Activated T-cell treated with anti-CD3 and anti-CD28 coated beads, Interleukin-2, amount 50 U/mL, for 72 hours (primary cell): ENCODE measurements at places on chromosomes 1 and 21. TPM values are rescaled to one million over a fixed set of nuclear protein-coding genes. Genes with fewer than 3 reads are reported as not detected.

DNA sequence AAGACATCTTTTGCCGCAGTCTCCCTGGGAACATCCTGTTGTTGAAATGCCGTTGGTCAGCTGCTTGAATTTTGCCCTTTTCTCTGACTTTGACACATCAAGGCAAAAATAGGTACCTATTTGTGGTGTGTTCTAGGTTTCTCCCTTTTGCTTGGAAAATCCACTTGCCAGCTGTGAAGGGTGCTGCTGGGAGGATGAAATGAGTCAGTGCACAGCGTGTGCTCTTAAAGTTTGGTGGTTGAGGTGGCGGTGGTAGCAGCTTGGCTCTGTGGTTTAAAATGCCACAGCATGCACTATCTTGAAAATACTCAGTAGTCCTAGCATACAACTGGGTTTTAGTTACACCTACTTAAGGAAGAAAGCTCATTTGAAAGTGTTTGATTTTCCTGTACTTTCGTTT is 183.8 kb downstream of the DHRS3 start:
- H3K27ac ChIP-seq: no peak overlapping the region
- peaks cover 9% of the 10 kb centered on the region for H3K36me3 ChIP-seq
- H3K4me1 ChIP-seq: peaks cover 70% of the 10 kb centered on the region

Gene S100A3
- not detected for total RNA-seq

- peaks cover 5% of the 10 kb centered on the region for H3K36me3 ChIP-seq
- peak; percentile 80 for DNase-seq
- no peaks in the 10 kb centered on the region for H3K27me3 ChIP-seq
- H3K27ac ChIP-seq: no peak overlapping the region
- H3K4me3 ChIP-seq: no peak overlapping the region
Measured at GRCh38 chr1:92961896-92962752, 862 bp upstream of the DIPK1A start.

Gene KCNT2
- not detected for total RNA-seq

Gene ADORA1
- not detected for total RNA-seq

DNA sequence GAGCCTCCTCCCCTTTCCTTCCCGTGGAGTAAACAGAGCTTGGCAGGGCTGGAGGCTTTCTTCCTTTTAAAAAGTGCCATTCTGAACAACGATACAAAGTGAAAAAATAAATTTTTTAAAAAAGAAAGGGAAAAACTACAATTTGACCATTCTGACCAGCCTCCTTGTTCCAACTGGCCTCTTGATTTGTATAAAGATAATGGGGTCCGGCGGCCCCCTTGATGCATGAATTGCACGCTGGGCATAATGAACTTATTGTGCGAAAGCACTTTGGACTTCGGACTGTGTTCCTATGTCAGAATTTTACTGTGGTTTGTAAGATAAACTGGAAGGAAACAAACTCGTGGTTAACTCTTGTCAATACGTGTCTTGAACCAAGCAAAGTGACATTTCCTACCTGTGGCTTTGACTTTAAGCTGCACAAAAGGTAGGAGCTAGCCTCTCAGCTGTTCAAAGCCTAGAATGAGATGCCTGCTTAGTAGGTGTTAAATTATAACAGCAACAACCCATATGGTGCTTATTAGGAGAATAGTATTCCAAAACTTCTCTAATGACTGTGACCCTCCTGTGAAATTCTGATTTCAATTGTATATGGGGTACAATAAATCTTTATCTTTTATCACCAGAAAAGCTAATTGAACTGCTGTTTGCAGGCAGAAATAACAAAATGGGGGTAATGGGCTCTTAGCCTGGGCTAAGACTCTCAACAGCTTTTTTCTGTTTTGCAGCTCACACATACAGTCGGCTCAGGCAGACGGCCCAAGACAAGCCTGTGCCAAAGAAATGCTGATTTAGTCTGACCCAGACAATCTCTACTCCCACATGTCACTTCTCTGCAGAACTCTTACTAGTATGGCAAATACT is 9.3 kb downstream of the IRF2BP2 start:
- H3K4me1 ChIP-seq: peaks cover 64% of the 10 kb centered on the region
- DNase-seq: peak; percentile 20
- H3K27me3 ChIP-seq: no peaks in the 10 kb centered on the region
- H3K27ac ChIP-seq: peak overlapping the region; percentile 79
- peaks cover 31% of the 10 kb centered on the region for H3K36me3 ChIP-seq

Gene TMEM240
- 1.0 TPM for total RNA-seq

- H3K4me1 ChIP-seq: peaks cover 32% of the 10 kb centered on the region
- no peaks in the 10 kb centered on the region for H3K36me3 ChIP-seq
- DNase-seq: no peak
- peak overlapping the region; percentile 93 for H3K27ac ChIP-seq
- peak overlapping the region; percentile 98 for H3K4me3 ChIP-seq
Measured at GRCh38 chr1:232628335-232629249, 1.3 kb downstream of the SIPA1L2 start.

DNA sequence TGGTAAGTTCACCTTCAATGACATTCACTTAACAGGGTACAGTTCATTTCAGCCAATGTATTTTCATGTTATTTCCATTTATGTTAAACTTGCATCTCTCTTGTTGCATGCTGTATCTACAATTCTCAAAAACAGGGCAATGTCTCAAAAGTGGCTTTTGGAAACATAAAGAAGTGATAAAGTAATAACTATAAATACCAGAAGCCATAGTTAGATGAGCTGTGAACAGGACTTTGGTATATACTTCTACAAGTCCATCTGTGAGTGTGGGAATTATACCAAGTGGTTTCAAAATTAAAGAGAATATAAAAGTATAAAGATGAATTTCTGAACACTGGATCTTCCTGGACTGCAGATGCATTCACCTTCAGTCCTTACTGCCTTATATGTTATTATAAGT is 585.4 kb upstream of the PBX1 start:
- no peaks in the 10 kb centered on the region for H3K27me3 ChIP-seq
- H3K4me3 ChIP-seq: no peak overlapping the region
- no peak for DNase-seq

DNA sequence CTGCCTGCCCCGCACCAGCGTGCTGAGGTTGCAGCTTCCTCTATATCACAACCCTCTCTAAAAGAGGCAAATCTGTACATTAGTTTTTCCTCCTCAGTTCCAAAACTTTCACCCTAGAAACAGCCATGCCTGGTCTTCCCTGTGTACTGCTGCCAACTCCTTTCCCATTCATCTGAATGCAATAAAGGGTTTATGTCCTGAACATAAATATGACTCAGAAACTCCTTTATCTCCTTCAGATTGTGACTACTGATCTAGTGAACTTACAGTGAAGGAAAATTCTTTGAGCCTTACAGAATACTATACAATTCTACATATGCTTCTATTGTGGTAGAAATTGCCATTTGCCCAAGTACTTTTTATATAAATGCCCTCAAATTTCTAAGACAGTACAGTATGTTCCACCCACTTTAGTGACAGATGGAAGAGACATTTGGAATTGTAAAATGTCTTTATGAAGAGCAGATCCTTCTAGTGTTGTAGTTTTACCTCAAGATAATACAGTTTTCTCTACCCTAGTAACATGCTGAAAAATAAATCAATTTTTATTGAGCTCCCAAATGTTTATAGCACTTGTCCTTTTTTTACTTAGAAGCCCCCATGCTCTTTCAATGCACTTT is 345.1 kb upstream of the SNX7 start:
- H3K4me3 ChIP-seq: no peak overlapping the region
- H3K27ac ChIP-seq: no peak overlapping the region
- no peaks in the 10 kb centered on the region for H3K4me1 ChIP-seq
- DNase-seq: no peak

Gene VANGL2
- total RNA-seq: 0.28 TPM

Gene AIRE
- not detected for total RNA-seq

- no peaks in the 10 kb centered on the region for H3K4me1 ChIP-seq
- H3K4me3 ChIP-seq: no peak overlapping the region
- H3K27ac ChIP-seq: no peak overlapping the region
- no peaks in the 10 kb centered on the region for H3K27me3 ChIP-seq
Measured at GRCh38 chr1:203373991-203374390, 23.1 kb upstream of the FMOD start.

DNA sequence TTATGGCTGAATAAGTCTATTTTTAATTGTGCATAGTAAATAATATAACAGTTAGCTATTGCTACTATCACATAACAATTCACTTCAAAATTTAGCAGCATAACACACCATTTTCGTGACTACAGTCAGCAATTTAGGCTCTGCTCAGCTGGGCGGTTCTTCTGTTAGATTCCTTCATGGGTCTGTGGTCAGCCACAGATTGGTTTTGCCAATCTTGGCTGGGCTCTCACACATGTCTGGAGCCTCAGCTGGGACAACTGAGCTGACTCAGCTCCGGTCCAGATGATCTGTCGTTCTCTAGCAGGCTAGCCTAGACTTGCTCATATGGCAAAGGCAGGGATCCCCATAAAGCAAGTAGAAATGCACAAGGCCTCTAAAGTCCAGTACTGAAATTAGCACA is 15.1 kb upstream of the CDC42BPA start:
- H3K36me3 ChIP-seq: peaks cover 6% of the 10 kb centered on the region
- H3K4me3 ChIP-seq: no peak overlapping the region
- no peak for DNase-seq
- peaks cover 5% of the 10 kb centered on the region for H3K27me3 ChIP-seq
- H3K4me1 ChIP-seq: no peaks in the 10 kb centered on the region

- peaks cover 4% of the 10 kb centered on the region for H3K36me3 ChIP-seq
- H3K27me3 ChIP-seq: no peaks in the 10 kb centered on the region
- H3K27ac ChIP-seq: peak overlapping the region; percentile 25
Measured at GRCh38 chr21:44866780-44867179, 6.7 kb downstream of the PTTG1IP start.

GRCh38 chr1:181044449-181044966 is 10.7 kb downstream of the MR1 start:
- peak; percentile 82 for DNase-seq
- peaks cover 50% of the 10 kb centered on the region for H3K4me1 ChIP-seq
- H3K27me3 ChIP-seq: no peaks in the 10 kb centered on the region
- H3K36me3 ChIP-seq: peaks cover 7% of the 10 kb centered on the region

Gene OR6K3
- not detected for total RNA-seq

- H3K36me3 ChIP-seq: peaks cover 11% of the 10 kb centered on the region
- peak overlapping the region; percentile 61 for H3K4me3 ChIP-seq
- DNase-seq: no peak
- H3K4me1 ChIP-seq: peaks cover 82% of the 10 kb centered on the region
- peak overlapping the region; percentile 98 for H3K27ac ChIP-seq
Measured at GRCh38 chr1:113946112-113946511, 17.0 kb downstream of the HIPK1 start.

Gene SDHB
- total RNA-seq: 101 TPM

Gene NKAIN1
- not detected for total RNA-seq
